CD4-positive, alpha-beta T cell treated with Interleukin-4 for 1 hour (primary cell): ENCODE measurements at places on chromosomes 4 and X.
A peak's percentile ranks its signal among the peaks of the same experiment; 100 is the strongest.

DNA sequence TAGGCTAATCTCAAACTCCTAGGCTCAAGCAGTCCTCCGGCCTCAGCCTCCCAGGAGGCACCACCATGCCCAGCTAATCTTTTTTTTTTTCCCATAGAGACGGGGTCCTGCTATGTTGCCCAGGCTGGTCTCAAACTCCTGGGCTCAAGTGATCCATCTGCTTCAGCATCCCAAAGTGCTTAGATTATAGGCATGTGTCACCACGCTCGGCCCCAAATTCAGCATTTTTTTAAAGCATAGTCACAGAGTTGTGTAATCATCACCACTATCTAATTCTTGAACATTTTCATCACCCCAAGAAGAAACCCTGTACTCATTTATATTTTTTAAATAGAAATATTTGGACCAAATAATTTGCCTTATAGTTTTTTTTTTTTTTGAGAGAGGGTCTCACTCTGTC is 10.3 kb downstream of the CENPI start:
- no peak for DNase-seq

DNA sequence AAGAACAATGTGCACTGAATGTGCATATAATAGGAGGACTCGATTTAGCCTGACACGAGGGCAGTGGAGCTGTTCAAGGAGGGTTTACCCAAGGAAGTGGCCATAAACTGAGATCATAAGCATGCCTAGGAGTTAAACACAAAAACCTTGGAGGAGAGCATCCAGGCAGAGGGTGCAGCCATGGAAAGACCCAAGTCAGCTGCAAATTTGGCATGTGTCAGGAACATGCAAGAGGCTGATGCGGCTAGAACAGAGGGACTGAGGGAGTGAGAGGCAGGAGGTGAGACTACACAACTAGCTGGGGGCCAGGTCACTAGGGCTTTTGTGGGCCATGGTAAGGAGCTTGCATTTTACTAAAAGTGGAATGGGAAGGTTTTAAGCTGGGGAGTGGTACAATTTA is 55.6 kb downstream of the PRPS1 start:
- no peak for DNase-seq

DNA sequence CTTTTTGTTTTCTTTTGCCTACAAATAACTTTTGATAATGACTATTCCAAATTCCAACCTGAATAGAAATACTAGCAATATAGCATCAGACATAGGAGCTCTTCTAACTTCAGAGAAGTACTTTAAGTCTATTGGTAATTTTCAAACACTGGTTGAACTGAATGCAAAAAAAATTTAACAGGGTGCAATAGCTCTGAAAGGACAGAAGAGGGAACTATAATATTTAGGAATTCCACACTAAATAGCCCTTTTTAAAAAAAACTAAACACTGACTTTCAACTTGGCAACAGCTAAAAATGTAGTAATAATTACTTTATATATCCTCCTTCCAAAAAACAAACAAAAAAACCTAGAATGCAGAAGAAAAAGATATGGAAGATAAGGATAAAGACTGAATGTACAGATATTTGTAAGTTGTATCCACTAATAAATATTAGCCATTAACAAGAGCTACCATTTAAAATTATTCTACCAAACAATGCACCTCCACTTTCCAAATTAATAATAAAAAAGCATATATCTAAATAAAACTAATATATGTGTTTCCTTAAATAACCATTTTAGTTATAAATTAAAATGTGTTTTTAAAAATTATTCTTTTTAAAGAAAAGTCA is 81.4 kb downstream of the FBXW7 start:
- DNase-seq, result peak; percentile 36

- no peak for DNase-seq
Observed at GRCh38 chr4:151000747-151001429, 14.2 kb downstream of the LRBA start.

GRCh38 chrX:47171996-47172395 is 21.6 kb upstream of the UBA1 start:
- no peak for DNase-seq

DNA sequence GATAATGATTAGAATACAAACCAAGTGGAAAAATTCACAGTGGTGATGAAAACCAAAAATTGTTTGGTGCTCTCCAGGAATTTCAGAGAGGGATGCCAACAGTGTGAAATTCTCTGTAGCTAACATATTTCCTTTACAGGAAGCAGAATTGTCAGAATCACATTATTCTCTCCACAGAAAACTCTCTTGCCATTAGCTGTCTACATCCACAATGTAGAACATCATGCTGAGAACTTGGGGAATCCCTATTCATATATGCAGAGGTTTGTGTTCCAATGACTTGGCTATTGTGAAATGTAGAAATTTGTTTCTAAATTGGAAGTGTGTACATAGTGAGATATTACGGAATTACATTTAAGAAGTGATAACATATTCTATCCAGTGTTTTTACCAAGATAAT is 142.0 kb downstream of the PCDH7 start:
- no peak for DNase-seq

DNA sequence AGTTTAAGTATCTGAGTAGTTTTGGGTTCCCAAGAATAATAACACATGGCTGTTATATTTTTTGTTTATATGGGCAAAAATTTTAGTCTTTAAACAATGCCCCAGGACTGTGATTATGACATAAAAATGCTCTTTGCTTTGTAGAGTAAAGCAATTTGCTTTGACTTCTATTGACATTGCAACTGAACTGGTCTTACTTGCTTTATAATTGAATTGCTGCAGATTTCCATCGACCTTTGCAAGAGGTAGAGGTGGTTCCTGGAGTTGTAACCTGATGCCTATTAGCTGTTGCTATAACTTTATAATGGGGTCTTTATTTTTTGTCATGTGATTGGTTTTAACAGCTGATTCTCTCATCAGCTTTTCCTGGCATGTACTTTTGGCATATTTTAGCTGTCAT is 302.9 kb downstream of the ARHGAP10 start:
- DNase-seq, result no peak

GRCh38 chr4:82975792-82976191 is 34.8 kb downstream of the LIN54 start:
- DNase-seq, result no peak

GRCh38 chr4:187937557-187937956 is 58.0 kb upstream of the ZFP42 start:
- DNase-seq, result no peak

DNA sequence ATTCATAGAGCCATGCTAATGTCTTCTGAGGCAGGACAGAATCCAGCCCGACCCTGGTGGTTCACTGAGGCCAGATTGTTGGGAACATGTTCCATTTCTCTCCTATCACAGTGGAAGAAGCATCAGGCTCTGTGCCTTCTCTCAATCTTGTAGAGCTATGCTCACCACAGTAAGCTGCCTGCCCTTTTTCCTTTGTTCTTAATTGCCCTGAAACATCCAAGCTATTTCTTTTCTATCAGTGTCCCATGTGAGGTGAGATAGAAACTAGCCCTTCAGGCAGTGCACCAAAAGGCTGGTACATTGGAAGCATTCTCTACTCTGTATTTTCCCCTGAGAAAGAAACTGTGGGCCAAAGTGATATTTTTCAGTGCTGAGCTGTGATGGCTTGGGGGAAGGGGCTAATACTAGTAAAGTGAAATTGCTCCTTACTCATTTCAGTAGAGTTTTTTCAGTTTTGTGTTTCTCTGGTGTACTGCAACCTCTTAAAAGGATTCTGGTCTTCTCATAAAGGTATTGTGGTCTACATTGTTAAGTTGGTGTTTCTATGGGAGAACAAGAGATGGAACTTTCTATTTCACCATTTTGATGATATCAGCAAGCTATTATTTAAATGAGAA is 611.2 kb downstream of the RPA4 start:
- DNase-seq, result no peak

DNA sequence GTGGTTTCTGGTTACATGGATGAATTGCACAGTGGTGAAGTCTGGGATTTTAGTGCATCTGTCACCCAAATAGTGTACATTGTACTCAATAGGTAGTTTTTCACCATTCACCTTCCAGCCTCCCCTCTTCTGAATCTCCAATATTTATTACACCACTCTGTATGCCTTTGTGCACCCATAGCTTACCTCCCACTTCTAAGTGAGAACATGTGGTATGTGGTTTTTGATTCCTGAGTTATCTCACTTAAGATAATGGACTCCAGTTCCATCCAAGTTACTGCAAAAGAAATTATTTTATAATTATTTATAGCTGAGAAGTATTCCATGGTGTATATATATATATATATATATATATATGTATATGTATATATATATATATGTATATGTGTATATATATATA is 155.8 kb downstream of the HHIP start:
- no peak for DNase-seq

DNA sequence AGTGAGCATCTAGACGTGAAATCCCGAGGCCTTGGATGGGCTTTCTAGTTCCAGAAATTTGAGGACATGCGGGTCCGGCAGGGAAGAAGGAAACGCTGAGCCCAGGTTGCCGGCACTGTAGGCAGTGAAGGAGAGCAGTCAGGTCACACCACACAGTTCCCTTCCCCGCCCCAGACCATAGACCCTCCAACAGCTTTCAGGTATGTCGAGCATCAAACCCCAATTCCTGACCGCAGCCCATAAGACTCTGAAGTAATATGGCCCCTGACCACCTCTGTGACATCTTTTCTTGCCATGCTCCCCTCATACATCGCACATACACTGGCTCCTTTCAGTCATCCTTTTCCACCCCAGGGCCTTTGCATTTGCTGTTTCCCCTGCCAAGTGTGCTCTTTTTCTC is 23.0 kb downstream of the RTL5 start:
- no peak for DNase-seq

GRCh38 chrX:107825698-107826237 is at the start of gene MID2:
Gene MID2, plus strand, starts transcription at chrX:107825866. Its CDS starts 561 bp downstream, at chrX:107826427.
- DNase-seq, result peak; percentile 55

- DNase-seq, result no peak
Observed at GRCh38 chr4:71229477-71230270, 109.1 kb upstream of the SLC4A4 start.

GRCh38 chr4:152699313-152699712 is 19.5 kb upstream of the TMEM154 start:
- no peak for DNase-seq

- no peak for DNase-seq
Observed at GRCh38 chrX:136166221-136166855, 19.0 kb downstream of the FHL1 start.

GRCh38 chr4:159102622-159103383 is at the start of gene RAPGEF2:
Gene RAPGEF2, plus strand, starts transcription at chr4:159103079. Its CDS starts 1,084 bp downstream, at chr4:159104163.
- DNase-seq, result peak; percentile 90

- no peak for DNase-seq
Observed at GRCh38 chrX:39948582-39948981, 149.2 kb downstream of the BCOR start.

DNA sequence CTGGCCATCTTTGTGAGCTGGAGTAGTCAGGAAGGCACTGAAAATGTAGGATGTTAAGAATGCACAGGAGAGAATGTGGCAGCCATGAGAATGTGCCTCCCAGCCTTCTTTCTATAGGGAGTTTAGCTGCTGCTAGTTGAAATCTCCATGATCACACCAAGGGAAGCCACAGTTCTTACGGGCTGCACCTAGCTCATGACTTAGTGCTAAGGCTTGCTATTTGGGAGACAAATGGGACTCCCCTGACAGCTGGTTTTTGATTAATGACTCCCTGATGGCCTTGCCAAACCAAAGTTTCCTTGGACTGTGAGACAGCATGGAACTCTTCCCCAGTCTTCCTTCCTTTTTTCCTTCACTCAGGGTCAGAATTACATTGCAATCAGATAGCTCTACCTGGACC is 9.2 kb downstream of the CTSO start:
- DNase-seq, result no peak

- DNase-seq, result no peak
Observed at GRCh38 chr4:52870225-52870624, 8.1 kb downstream of the RASL11B start.

DNA sequence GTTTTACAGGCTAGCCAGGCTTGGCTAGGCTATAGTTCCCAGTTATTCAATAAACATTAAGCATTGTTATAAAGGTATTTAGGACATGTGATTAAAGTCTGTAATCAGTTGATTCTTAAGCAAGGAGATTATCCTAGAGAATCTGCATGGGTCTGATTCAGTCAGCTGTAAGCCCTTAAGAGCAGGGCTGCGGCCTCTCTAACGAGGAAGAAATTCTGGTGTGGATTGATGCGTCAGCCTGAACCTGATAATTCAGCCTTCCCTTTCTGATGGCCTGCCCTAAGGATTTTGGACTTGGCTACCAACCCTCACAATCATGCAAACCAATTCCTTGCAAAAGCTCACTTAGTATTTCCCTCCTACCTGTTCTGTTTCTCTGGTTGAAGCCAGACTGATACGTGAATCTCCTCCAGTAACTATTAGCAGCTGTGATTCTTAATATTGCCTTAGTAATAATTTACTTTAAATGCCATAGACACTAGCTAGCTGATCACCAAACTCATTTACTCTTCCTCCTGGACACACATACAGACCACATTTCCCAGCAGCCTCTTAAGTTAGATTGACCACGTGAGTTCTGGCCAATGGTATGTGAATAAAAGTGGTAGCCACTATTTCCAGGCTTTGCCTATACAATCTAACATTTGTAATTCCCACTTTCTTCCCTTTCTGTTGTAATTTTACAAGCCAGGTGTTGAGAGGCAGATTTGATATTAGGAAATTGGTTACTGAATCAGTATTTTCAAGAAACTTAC is 678.0 kb upstream of the INTU start:
- no peak for DNase-seq

DNA sequence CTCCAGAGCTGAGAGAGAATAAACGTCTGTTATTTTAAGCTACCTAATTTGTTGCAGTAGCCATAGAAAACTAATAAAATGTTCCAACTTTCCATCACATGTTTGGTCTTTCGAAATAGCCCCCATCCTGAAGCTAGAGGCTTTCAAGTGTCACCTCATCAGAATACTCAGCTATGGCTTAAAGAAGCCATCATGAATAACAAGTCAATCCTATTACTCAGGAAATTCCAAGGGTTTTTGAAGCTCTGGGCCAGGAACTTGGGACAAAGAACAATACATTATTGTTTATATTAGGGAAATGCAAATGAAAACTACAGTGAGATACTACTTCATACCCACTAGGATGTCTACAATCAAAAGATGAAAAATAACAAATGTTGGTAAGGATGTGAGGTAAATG is 42.2 kb downstream of the TBCK start:
- DNase-seq, result no peak

DNA sequence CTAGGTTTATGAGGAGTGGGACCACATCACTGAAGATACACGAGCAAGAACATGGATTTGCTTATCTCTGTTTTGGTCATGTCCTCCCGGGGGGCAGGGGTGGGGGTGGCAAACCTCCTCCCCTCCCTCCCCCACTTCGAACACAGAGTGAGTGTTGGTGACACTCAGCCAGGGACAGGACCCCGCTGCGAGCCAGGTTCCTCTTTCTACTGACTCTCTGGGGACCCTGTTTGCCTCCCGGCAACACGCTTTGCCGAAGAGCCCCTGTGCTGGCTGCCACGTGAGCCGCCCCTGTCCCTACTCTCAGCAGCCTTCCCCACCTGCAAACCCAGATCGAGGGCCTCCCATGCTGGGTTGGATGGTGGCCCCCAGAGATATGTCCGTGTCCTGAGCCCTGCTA is 34.7 kb downstream of the P2RY8 start:
- no peak for DNase-seq

GRCh38 chr4:93285346-93285745 is 543.2 kb upstream of the ATOH1 start:
- no peak for DNase-seq
